ENCODE measurements at places on chromosomes 12 and 14.

- DNase-seq: no peak
Measured at GRCh38 chr14:36426836-36427235, 93.2 kb downstream of the NKX2-1 start.

DNA sequence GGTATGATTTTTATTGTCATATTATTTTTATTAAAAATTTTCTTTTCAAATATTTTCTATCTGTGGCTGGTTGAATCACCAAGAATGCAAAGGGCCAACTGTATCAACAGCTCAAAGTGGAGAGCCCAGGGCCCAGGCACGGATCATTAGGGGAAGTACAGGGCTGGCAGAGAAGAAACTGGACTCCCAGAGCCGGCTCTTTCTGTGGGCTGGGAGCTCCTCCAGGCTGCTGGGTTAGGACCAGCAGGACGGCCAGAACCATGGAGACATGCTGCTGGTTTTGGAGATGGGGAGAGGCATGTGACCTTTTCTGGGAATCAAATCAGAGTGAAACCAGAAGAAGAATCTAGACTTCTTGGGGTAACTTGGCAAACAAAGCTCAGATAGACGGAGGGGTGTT is 220.5 kb downstream of the CACNA1C start:
- no peak for DNase-seq

DNA sequence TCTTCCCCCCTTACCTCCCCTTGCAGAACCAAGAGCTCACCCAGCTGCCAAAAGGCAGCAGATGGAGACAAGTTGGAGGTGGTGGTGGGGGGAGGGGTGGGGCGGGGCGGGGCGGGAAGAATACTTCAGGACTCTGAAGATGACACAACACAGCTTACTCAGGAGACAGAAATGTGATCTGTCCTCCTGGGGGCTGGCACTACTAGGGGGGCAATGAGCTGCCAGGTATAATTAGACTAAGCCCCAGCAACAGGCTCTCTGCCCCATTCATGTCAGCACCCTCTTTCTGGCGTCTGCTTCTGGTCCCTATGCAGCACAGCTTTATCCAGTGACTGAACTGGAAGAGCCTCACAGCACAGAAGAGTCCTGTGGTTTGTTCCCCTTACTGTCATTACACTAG is 407.0 kb downstream of the MED13L start:
- no peak for DNase-seq

- DNase-seq: no peak
Measured at GRCh38 chr14:103880348-103881267, 33.2 kb upstream of the PPP1R13B start.

DNA sequence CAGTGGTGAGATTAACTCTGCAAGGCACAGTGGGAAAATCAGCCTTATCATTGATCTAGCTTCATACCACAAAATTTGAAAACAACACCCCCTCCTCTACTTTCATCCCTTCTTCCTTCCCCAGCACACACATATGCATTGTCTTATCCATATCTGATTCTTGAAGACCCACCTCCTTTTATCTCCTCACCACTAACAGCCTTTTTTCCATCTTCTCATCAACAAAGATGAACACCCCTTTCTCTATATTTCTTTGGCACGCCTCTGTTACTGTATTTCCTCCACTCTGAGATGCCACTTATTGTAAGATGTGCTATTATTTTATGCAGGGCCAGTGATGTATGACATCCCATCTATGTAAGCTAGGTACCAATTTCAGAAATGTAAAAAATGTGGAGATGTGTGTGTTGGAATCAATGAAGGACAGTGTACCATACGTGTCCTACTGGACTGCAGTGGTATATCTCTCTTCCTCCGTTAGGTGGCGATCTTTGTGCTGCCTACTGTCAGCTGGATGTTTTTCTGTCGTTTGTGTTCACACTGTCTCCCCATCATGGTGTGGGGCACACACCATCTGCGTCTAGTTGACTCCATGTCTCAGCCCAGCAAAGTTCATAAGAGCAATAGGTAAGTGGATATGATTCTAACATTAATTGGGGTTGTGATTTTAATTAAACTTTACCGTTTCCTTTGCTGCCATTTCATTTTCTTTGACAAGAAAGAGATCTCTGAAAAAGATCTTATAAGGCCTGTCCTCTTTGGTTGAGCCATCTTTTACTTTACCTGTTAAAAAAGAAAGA is 24.0 kb downstream of the CCDC38 start:
- peak; percentile 74 for DNase-seq

DNA sequence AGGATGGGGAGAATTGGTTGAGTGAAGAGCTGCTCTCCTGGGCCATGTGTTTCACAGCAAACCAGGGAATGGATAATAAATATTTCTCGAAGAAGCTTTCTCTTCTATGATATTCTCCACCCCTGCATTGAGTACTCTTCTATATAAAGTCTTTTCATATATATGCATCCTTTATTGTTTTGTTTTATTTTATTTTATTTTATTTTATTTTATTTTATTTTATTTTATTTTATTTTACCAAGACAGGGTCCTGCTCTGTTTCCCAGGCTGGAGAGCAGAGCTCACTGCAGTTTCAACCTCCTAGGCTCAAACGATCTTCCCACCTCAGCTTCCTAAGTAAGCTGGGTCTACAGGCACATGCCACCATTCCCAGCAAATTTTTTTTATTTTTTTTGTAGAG is 85.8 kb downstream of the SCN8A start:
- no peak for DNase-seq
